ENCODE measurements at places on chromosomes 2 and 18.

- DNase-seq = no peak
These were observed 39.3 kb upstream of the ELAC1 start for GRCh38 chr18:50928551-50928950.

DNA sequence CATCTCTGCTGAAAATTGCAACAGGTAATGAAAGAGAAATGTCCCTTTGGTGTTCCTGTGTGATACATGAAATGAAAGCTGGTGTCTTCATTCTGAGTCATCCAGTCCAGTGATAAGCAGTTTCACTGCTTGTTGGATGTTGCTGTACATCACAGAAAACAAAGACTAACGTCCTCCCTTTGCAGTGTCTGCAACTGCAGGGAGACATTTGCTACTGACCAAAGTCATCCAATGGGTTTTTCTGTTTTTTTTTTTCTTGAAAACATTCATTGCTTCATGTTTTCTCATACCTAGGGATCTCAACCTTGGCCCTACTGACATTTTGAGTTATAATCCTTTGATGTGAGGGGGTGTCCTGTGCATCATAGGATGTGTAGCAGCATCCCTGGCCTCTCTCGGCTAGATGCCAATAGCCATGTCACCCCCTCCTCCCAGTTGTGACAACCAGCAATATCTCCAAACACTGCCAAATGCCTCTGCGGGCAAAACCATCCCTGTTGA lies 63.6 kb upstream of the FZD5 start:
- DNase-seq = no peak

GRCh38 chr2:160408959-160409291 lies 84.7 kb downstream of the RBMS1 start:
- DNase-seq = no peak

GRCh38 chr18:50717563-50717962 lies 102.3 kb downstream of the MRO start:
- DNase-seq = no peak

GRCh38 chr2:221911890-221912289 lies 339.8 kb upstream of the EPHA4 start:
- DNase-seq = no peak

Measured in stimulated activated CD4-positive, alpha-beta T cell treated with anti-CD3 and anti-CD28 coated beads, Interleukin-15, amount 100 ng/mL, for 1 hour (primary cell).